ENCODE measurements at places on chromosomes 6 and 20. TPM values are rescaled to one million over a fixed set of nuclear protein-coding genes. Genes with fewer than 3 reads are reported as not detected.

Gene MAP7
- 48.5 TPM for total RNA-seq

Gene WFDC2
- 12.0 TPM for total RNA-seq

Gene KIF6
- under 0.01 TPM for total RNA-seq

Gene GJA10
- not detected for total RNA-seq

Gene RAET1L
- total RNA-seq = 9.3 TPM

Gene CCDC170
- under 0.01 TPM for total RNA-seq

Gene FILIP1
- total RNA-seq = under 0.01 TPM

Gene EFCAB8
- 0.36 TPM for total RNA-seq

Gene ESF1
- 26.3 TPM for total RNA-seq

Gene PI3
- total RNA-seq = 217 TPM

Gene TINAG
- not detected for total RNA-seq

Gene ZSCAN16
- total RNA-seq = 10.3 TPM

Gene THEMIS
- total RNA-seq = not detected

Gene CASS4
- 0.64 TPM for total RNA-seq

Gene CHD6
- total RNA-seq = 27.0 TPM

Gene HTR1B
- total RNA-seq = 0.68 TPM

Gene AVP
- not detected for total RNA-seq

Gene NNAT
- not detected for total RNA-seq

Gene KIF13A
- 71.7 TPM for total RNA-seq

All from nasal cavity respiratory epithelium epithelial cell of viscerocranial mucosa (primary cell).